NCI-H2171 (cell line): ENCODE measurements at places on chromosomes 16 and 17.

- DNase-seq, result no peak
These were observed 150.0 kb upstream of the PSMD7 start for GRCh38 chr16:74146643-74147042.

GRCh38 chr17:76734080-76734840 lies 2.9 kb downstream of the SRSF2 start:
- no peak for DNase-seq

GRCh38 chr16:87050142-87050541 lies 267.1 kb downstream of the C16orf95 start:
- DNase-seq, result no peak

DNA sequence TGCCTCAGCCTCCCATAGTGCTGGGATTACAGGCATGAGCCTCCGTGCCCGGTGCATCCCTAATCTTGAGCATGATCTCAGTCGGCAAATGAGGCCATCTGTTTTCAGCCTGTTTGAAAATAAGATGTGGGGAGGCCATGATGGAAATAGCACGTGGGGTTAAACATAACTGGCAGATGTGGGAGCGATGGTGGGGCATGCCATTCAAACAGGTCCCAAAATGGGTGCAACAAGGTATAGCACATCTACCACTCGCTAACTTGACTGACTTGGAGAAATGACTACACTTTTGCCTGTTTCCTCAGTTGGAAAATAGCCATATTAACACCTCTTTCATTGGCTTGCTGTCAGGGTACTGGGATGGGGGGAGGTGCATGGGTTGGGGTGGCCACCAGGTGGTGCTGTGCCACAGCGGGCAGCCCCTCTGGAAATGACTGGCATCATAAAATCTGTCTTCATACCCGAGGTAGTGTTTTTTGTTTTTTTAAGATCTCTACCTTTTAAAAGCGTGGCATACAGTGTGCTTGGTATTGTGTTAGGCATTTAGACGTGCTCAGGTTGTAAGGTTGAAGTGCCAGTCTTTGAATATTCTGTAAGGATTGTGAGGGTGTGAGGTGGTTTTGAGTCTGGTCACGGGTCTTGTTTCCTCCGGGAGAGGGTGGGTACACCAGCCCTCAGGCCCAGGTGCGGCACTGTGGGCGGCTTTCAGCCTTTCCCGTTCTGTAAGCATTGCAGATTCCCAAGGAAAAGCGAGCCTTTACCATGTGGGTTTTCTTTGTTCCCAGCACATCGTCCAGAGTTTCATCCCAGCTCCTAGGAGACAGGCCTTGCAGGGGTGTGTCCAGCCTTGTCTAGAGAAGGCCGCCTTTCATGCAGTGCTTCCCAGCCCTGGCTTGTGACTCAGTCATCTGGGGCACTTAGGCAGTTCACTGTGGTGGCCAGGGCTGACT lies 2.9 kb upstream of the TTYH2 start:
- peak; percentile 81 for DNase-seq

GRCh38 chr17:40975516-40975915 lies 8.6 kb downstream of the KRT40 start:
- DNase-seq, result no peak

DNA sequence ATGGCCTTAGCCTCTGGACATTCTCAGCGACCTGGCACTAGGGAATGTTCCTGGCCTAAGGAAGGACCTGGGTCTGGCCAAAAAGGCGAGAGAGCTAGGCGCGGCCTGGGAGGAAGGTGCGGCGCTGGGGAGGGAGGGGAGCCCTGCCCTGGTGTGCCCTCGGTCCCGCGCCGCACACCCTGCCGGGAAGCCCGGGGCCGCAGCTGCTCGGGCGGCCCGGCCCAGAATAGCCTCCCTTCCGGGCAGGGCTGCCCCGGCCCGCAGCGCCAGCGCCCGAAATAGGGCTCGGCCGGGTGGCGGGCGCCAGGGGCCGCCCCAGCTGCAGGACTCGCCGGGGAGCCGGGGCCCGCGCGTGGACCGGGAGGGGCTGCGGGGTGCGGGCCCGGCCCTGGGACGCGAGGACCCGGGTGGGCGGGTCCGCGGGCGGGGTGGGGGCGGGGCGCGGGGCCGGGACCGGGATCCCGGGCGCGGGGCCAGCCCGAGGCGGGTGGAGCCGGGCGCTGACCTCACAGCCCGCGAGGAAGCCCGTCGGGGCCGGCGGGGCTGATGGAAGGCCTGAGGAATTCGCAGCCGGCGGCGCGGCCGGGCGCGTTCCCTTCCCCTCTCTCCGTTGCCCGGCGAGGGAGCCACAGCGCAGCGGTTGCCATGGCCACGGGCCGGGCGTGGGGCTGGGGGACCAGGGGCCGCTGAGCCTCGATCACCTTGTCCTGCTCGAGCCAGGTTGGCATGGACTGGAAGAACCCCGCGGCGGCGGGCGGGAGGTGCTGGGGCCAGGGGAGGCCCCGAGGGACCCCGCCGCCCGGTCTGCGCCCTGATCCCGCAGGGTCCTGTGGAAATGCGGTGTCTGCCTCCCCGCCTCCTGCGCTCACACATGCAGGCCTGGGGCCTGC lies 18.1 kb downstream of the SOCS3 start:
- DNase-seq, result no peak

DNA sequence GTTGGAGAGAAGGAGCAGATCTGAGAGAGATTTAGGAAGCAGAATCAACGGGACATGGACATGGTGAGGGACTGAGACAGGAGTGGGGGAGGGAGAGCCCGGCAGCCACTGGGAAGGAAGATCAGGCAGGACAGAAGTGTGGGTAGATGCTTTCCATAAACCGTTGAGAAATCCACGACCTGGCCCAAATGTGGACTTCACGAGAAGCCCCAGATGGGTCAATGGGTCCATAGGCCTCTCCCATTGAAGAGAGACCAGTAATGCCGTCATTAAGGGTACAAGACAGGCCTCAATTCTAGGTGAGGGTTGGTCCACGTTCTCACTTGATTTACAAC lies 530 bp upstream of the CCL22 start:
- DNase-seq, result no peak

- DNase-seq, result no peak
These were observed 43.5 kb downstream of the MAP1LC3B start for GRCh38 chr16:87435372-87436224.

- no peak for DNase-seq
These were observed 185.8 kb downstream of the HS3ST3A1 start for GRCh38 chr17:13415871-13416416.

GRCh38 chr16:81514041-81514559 lies 69.5 kb downstream of the CMIP start:
- DNase-seq, result no peak

GRCh38 chr16:88063211-88063773 lies 112.1 kb downstream of the BANP start:
- DNase-seq, result no peak

DNA sequence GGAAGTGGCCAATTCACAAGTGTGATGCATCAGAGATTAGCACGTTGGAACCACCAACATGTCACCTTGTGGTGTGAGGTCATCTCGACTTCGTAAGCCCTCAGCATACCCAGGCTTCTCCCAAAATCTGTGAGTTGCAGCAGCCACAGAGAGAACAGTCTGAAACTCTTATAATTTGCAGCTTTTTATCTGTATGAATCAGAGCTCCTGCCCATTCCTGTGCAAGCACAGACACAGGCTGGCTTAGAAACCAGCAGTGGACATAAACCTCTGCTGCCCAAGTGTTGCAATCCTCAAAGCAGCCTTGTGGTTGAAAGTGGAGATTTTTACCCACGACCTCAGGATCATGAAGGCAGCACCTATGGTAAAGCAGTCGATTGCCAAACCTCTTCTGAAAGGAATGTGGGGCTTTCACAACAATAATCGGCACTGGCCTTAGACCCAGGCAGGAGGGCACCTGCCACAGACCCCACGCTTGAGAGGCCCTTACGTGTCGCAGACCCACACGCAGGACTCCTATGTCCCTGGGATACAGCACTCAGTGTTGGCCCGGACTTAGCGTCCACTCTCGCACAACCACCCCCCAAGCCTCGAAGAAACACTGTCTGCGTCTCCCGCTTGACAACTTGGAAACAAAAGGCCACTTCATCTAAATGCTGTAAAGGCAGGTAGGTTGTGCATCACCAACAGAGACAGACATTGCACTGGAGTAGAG lies 24.5 kb upstream of the OSGIN1 start:
- no peak for DNase-seq

DNA sequence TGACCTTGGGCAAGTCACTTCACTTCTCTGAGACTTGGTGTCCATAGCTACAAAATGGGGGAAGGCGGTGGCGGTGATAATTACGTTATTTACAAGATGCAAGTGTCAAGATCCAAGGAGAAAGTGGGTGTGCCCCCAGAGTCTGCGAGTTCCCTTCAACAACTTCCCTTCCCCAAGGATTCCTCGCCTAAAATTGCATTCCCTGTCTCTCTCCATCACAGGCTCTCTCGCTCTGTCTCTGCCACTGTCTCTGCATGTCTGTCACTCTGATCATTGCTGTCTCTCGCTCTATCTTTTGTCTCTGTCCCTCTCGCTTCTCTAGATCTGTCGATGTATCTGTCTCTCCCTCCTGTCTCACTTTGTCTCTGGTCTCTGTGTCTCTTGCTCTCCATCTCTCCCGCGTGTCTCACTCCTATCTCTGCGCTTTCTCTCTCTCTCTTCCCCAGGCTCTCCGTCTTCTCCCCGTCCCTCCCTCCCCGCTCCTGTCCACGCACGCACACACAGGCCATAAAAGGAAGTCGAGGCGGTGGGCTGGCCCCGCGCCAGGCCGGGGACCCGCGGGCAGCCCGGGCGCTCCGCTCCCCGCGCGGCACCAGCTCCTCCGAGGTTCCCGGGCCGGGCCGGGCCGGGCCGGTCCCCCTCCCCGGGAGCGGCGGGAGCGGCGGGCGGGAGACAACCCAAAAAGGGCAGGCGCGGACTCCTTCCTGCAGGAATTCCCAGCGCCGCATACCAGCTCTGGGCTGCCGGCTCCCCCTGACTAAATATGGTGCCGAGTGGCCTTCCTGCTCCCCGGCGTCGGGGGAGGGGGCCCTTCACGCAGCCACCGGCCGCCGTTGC lies 1.1 kb upstream of the MYH11 start:
- DNase-seq, result no peak

GRCh38 chr17:15479703-15480102 lies 12.3 kb upstream of the CDRT4 start:
- DNase-seq, result peak; percentile 43

DNA sequence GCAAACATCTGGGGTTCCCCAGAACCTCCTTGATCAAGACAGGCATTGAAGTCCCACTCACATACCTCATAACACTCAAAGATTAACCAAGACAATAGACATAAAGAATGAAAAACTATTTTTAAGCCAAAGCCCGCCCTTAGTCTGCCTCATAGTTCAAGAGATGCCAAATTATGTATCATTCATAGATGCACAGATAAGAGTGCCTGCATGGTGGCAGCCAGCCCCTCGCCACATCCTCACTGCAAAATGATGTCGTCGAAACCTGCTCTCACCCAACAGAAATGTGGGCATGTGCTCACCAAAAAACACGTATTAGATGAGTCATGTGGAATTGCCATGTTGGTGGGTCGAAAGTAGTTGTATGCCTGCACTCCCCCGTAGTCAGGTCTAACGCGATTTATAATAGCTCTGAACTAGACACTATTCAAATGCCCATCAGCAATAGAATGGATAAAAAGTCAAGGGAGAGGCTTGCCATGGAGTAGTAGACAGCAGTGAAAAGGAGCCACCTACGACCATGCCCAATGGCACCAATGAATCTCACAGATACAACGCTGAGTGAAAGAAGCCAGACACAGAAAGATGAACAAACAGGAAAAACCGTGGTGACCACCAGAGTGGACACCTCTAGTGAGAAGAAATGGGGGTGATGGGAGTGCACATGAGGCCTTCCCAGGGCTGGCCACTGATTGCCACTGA lies 64.8 kb downstream of the C16orf95 start:
- no peak for DNase-seq

GRCh38 chr16:86991679-86992078 lies 325.5 kb downstream of the C16orf95 start:
- no peak for DNase-seq

DNA sequence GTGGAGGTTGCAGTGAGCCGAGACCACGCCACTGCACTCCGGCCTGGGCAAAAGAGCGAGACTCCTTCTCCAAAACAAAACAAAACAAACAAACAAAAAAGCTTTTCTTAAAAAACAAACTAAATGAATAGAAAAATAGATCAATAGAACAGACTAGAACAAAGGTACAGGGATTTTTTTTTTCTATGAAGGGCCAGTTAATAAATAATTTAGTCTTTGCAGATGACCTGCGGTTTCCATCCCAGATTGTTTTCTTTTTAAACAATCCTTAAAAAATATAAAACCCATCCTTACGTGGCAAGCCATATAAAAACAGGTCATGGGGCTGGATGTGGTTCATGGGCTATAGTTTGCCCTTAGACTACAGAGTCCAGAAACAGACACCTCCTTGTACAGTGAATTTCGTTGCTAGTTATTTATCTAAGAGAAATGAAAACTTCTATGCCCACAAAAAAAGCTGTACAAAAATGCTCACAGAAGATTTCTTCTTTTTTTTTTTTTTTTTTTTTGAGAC lies 45.4 kb downstream of the CREBBP start:
- no peak for DNase-seq

GRCh38 chr17:791829-792228 lies 9.7 kb downstream of the MRM3 start:
- no peak for DNase-seq

GRCh38 chr17:33202796-33203495 lies 90.1 kb downstream of the ASIC2 start:
- DNase-seq, result no peak

GRCh38 chr16:66364959-66365306 lies 1.6 kb upstream of the CDH5 start:
- DNase-seq, result no peak

DNA sequence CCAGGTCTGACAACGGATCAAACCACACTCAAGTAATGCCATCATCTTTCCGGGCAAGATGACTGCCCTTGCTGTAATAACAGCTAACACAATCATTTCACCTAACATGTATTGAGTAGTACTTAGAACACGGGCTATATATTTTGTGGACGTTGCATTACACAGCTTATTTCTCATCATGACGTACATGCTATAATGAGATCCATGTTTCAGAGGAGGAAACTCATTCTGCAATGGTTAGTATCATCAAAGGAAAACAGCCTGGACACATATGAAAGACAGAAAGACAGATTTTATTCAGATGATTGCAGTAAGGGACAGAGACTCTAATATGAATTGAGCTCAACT lies 446.7 kb downstream of the HS3ST3B1 start:
- DNase-seq, result no peak

GRCh38 chr16:55176901-55177300 lies 147.1 kb upstream of the IRX6 start:
- no peak for DNase-seq

GRCh38 chr17:59702304-59702703 lies 4.9 kb downstream of the PTRH2 start:
- no peak for DNase-seq

GRCh38 chr16:83233153-83233552 lies 574.6 kb upstream of the HSBP1 start:
- no peak for DNase-seq

GRCh38 chr17:74639704-74640151 lies 16.2 kb upstream of the CD300E start:
- no peak for DNase-seq

DNA sequence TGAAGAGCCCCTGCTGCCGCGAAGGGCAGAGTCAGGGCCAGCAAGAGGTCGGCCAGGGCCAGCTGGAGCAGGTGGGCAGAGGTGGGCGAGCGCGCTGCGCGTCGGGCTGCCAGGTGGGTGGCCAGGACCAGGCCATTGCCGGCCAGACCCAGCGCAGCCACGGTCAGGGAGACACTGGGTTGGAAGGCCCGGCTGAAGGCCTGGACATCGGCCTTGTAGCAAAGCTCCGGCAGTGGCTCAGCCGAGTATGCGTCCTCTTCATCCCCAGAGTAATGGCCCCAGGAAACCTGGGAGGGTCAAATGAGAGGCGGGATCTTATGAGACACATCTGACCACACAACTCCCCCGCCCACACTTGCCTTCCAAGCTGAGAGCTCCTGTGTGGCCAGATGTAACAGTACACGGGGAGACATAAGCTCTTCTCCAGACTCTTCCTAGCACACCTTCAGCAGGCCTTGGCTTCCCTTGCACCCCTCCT lies 1.3 kb downstream of the CCR10 start:
- DNase-seq, result no peak
